ENCODE measurements at places on chromosomes 13 and 19. TPM values are rescaled to one million over a fixed set of nuclear protein-coding genes. Genes with fewer than 3 reads are reported as not detected.

DNA sequence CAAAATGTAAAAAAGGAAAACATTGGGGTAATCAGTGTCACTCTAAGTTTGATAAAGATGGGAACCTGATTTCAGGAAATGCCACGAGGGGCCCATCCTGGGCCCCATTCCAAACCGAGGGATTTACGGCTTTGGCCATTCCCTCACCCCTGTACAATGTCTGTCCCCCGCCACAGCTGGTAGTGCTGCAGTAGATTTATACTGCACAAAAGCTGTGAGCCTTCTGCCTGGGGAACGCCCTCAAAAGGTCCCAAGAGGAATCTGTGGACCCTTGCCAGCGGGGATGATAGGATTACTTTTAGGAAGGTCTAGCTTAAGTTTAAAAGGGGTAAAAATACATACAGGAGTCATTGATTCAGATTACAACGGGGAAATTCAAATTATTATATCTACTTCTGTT is 173.4 kb upstream of the SGCG start:
- no peaks in the 10 kb centered on the region for H3K27me3 ChIP-seq
- H3K36me3 ChIP-seq = no peaks in the 10 kb centered on the region
- H3K27ac ChIP-seq = no peak overlapping the region
- H3K4me3 ChIP-seq = no peak overlapping the region
- DNase-seq = no peak
- no peaks in the 10 kb centered on the region for H3K4me1 ChIP-seq

DNA sequence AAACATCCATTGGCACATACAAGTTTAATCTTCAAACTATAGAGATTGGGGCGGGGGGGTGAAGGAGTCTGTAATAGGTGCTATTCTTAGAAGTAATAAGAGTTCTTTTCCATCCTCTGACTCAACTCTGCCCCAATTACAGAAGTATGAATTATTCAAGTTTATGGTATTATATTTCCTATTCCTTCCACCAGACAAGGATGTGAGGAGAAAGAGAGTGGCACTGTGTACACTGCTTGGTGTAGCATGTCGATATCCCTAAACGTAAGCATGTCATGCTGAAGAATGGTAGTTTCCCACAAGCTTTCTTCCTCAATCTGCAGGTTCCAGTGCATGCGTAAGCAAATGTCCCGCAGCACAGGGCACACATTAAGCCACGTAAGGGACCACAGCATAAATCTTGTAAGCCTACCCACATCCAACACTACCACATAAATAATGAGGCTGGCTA is 14.1 kb downstream of the BRD4 start:
- no peak for DNase-seq
- H3K4me1 ChIP-seq = peaks cover 86% of the 10 kb centered on the region
- no peaks in the 10 kb centered on the region for H3K36me3 ChIP-seq
- H3K4me3 ChIP-seq = no peak overlapping the region
- no peaks in the 10 kb centered on the region for H3K27me3 ChIP-seq
- H3K27ac ChIP-seq = no peak overlapping the region

DNA sequence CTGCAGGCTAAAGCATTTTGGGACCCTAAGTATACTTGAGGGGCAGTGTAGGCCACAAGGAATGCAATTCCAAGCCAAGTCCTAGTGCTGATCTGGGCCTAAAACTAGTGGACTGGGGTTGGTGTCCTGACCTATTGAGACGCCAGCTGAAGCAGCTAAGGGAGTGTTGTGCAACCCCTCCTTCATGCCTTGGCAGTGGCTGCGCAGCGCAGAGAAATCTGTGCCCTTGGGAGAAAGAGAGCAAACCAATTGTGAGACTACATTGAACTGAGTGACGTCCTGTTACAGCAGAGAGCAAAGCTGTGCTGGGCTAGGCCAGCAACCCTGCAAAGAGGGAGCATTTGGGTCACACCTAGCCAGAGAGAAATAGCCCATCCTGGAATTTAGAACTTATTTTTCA is 2715.0 kb upstream of the PCDH20 start:
- no peaks in the 10 kb centered on the region for H3K27me3 ChIP-seq
- no peak overlapping the region for H3K27ac ChIP-seq
- no peaks in the 10 kb centered on the region for H3K4me1 ChIP-seq

- H3K27me3 ChIP-seq = no peaks in the 10 kb centered on the region
- peaks cover 12% of the 10 kb centered on the region for H3K36me3 ChIP-seq
- no peaks in the 10 kb centered on the region for H3K4me1 ChIP-seq
- DNase-seq = no peak
- H3K27ac ChIP-seq = no peak overlapping the region
Observed at GRCh38 chr19:11612816-11613511, 15.7 kb downstream of the ZNF627 start.

DNA sequence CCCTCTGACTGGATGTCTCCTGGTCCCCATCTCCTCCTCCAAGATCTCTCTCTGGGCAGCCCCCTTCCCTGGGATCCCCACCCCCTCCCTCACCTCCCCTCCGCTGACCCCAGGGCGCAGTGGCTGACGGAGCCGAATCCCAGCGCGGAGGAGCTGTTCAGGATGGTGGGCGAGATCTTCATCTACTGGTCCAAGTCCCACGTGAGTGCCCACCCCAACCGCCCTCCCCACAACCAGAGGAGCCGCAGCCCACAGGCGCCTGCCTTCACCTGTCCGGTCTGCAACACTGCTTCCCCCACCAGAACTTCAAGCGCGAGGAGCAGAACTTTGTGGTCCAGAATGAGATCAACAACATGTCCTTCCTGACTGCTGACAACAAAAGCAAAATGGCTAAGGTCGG is 89.4 kb downstream of the RYR1 start:
- no peaks in the 10 kb centered on the region for H3K4me1 ChIP-seq
- no peaks in the 10 kb centered on the region for H3K36me3 ChIP-seq
- no peak for DNase-seq
- no peak overlapping the region for H3K4me3 ChIP-seq

DNA sequence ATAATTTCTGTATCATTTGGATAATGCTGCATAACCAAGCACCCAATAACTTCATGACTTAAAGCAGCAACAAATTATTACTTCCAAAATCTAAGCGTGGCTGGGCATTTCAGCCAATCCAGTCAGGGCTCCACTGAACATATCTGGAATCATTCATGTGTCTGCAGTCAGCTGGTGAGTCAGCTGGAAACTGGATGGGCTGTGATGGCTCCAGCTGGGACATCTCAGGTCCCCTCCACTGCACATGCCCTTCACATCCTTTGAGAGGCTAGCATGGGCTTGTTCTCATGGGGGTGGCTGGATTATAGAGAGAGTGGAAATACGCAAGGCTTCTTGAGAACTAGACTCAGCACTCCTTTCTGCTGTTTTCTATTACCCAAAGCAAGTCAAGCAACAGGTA is 961.9 kb downstream of the DIAPH3 start:
- no peak for DNase-seq
- H3K4me1 ChIP-seq = no peaks in the 10 kb centered on the region
- no peaks in the 10 kb centered on the region for H3K36me3 ChIP-seq
- H3K27me3 ChIP-seq = no peaks in the 10 kb centered on the region
- H3K4me3 ChIP-seq = no peak overlapping the region

GRCh38 chr19:6172074-6172863 is 36.8 kb downstream of the ACSBG2 start:
- no peaks in the 10 kb centered on the region for H3K36me3 ChIP-seq
- H3K27ac ChIP-seq = no peak overlapping the region
- no peak for DNase-seq
- no peaks in the 10 kb centered on the region for H3K4me1 ChIP-seq
- H3K27me3 ChIP-seq = peaks cover 10% of the 10 kb centered on the region

The PLPP2 gene
- total RNA-seq = not detected
